ENCODE measurements at places on chromosomes 4 and X. TPM values are rescaled to one million over a fixed set of nuclear protein-coding genes. Genes with fewer than 3 reads are reported as not detected.

DNA sequence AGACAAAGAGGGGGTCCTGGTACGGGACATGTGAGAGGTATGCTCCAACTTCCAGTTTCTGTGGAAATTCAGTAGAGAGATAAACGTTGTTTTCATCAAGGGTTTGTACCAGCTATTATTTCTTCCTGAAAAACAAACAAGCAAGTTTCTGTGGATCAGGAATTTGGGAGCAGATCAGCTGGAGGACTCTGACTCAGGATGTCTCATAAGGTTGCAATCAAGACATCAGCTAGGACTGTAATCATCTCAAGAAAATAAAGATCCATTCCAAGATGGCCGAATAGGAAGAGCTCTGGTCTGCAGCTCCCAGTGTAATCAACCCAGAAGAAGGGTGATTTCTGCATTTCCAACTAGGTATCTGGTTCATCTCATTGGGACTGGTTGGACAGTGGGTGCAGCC lies 23.5 kb upstream of the NFKB1 start:
- no peak for DNase-seq

- DNase-seq = peak; percentile 72
Measured at GRCh38 chrX:132491191-132491590, 2.4 kb upstream of the MBNL3 start.

Gene LAP3
- 291 TPM for total RNA-seq

Gene MGAT4D
- not detected for total RNA-seq

Gene MAGEC3
- 0.76 TPM for total RNA-seq
